ENCODE measurements at places on chromosomes 5 and 9.

GRCh38 chr5:140542972-140543371 lies 4.5 kb upstream of the EIF4EBP3 start:
- no peak for DNase-seq

- DNase-seq = no peak
Measured at GRCh38 chr5:172243302-172243701, 40.3 kb downstream of the UBTD2 start.

DNA sequence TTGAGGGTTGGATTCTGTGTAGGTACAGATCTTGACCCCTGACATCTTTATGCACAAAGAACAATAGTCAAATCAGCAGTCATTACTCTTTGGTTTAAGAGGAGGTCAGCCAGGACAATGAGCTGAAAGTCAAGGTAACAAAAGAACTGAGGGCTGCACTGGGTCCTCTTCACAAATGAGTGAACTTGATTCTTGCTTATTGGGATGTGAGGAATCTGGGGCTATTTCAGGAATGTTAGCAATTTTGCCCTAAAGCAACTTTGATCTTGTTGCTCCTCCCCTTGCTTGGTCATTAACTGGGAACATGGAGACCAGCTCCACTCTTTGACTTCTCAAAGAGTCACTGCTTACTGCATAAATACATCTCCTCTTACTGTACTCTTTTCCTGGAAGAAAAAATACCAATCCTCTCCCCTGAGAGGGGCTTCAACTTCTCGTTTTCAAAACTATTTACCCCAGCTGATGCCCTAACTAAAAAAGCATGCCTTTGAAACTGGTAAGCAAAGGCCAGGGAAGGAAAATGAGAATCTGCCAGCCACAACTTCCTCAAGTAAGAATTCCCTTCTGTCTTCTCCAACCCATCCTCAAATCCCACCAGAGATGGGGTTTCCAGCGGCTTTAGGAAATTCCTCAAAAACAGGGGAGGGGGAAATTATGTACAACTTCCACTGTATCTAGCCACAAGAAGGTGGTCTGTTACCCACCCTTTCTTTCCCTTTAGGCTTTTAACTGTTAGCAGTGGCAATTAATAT lies 368.3 kb downstream of the ENC1 start:
- DNase-seq = no peak

GRCh38 chr5:166370928-166371690 lies 1920.3 kb upstream of the WWC1 start:
- DNase-seq = no peak

GRCh38 chr9:77597057-77597456 lies 51.1 kb downstream of the GNA14 start:
- DNase-seq = no peak

DNA sequence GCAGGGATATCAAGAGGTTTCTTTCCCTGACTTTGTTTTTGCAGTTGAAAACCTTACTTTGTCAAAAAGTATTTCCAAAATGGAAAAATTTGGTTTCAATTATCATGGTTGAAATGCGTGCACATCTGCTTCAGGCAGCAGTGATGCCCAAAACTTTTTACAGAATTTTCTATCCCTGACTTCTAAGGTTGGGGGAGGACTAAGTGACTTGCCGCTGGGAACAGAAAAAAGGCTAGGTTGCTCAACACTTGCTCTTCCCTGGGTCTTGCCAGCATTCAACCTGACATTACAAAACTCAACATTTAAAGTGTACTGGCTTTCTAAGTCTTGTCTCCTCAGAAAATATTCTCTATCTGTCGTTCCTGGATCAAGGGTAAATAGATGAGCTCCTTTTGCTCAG lies 4.7 kb downstream of the KLHL3 start:
- no peak for DNase-seq

DNA sequence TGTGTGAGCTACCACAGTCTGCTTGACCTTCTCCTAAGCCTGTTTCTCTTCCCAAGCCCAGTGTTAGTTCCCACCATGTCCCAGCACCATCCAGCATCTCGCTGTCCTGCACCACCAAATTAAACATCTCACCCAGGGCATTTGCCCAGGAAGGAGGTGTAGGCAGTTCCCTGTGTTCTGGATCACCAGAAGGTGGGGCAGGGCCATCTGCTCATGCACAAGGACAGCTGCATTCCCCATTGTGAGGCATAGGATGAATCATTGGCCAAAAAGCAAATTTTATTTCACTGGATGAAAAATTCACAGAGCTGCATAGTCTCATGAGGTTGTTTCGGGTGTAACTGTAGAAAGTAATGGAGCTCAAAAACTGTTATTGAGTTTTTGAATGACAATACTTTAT lies 89.5 kb upstream of the GRIA1 start:
- no peak for DNase-seq

GRCh38 chr9:119509291-119509905 lies 140.2 kb upstream of the BRINP1 start:
- DNase-seq = no peak

- no peak for DNase-seq
Measured at GRCh38 chr5:74660873-74661272, 20.3 kb upstream of the ENC1 start.

DNA sequence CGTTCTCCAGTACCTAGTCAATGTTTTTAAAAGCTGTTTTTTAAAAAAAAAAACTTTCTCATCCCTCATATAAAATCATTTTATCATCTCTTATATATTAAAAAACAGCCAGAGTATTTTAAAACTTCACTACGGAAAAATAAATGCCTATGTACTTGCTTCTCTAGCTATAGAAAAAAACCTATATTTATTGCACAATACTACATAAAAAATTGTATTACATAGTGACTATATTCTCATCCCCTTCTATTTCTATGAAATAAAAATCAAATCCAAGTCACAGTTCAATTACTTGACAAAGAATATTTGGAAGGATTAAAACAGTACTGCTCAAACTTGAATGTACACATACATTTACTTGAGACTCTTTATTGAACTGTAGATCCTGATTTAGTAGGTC lies 56.7 kb downstream of the RICTOR start:
- no peak for DNase-seq

Data from NCI-H2081 treated with DMSO at 0.1 percent for 48 hours (cell line).